ENCODE measurements at places on chromosomes 16 and 17. TPM values are rescaled to one million over a fixed set of nuclear protein-coding genes. Genes with fewer than 3 reads are reported as not detected.

Gene TSEN54
- 34.3 TPM for total RNA-seq

Gene MYH1
- total RNA-seq, result not detected

Gene BCL6B
- 0.02 TPM for total RNA-seq

Gene EMC6
- 25.3 TPM for total RNA-seq

Gene TMC8
- total RNA-seq, result 0.28 TPM

Gene ACSM2B
- not detected for total RNA-seq

Gene TBC1D28
- total RNA-seq, result 0.16 TPM

Gene HCRT
- not detected for total RNA-seq

DNA sequence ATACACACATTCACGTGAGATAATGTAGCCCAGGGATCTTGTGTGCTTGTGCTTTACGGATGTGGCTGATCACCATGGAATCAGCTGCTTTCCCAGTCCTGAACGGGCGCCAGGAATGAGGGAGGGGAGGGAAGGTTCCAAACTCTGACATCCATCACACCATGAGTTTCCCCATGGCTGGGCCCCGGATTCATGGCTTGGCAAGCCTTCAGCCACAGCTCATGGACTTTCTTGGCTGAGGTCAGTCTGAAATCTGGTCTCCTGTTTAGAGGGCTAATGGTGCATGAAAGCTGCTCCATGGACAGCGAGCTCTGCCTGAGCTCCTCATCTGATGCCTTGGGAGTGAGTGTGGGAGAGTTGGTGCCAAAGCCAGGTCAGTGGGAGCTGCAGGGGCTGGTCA lies 767.6 kb upstream of the EEF2KMT start:
- H3K4me1 ChIP-seq, result no peaks in the 10 kb centered on the region
- H3K27me3 ChIP-seq, result 0 out of 2 replicates have a peak, but pooled peaks cover 6% of the 10 kb centered on the region
- no peaks in the 10 kb centered on the region for H3K36me3 ChIP-seq
- no peak overlapping the region for H3K4me3 ChIP-seq

- H3K4me1 ChIP-seq, result peaks cover 21% of the 10 kb centered on the region
- H3K4me3 ChIP-seq, result no peak overlapping the region
- DNase-seq, result no peak
- no peak overlapping the region for H3K27ac ChIP-seq
Measured at GRCh38 chr17:6548578-6549330, 7.6 kb downstream of the PITPNM3 start.

GRCh38 chr16:17269439-17269838 lies 201.3 kb downstream of the XYLT1 start:
- H3K4me3 ChIP-seq, result no peak overlapping the region
- peaks cover 6% of the 10 kb centered on the region for H3K4me1 ChIP-seq
- H3K27ac ChIP-seq, result no peak overlapping the region
- no peaks in the 10 kb centered on the region for H3K27me3 ChIP-seq

- DNase-seq, result no peak
- no peaks in the 10 kb centered on the region for H3K27me3 ChIP-seq
- no peak overlapping the region for H3K27ac ChIP-seq
- no peaks in the 10 kb centered on the region for H3K4me1 ChIP-seq
- no peak overlapping the region for H3K4me3 ChIP-seq
Measured at GRCh38 chr16:90007015-90007414, 12.2 kb downstream of the DBNDD1 start.

DNA sequence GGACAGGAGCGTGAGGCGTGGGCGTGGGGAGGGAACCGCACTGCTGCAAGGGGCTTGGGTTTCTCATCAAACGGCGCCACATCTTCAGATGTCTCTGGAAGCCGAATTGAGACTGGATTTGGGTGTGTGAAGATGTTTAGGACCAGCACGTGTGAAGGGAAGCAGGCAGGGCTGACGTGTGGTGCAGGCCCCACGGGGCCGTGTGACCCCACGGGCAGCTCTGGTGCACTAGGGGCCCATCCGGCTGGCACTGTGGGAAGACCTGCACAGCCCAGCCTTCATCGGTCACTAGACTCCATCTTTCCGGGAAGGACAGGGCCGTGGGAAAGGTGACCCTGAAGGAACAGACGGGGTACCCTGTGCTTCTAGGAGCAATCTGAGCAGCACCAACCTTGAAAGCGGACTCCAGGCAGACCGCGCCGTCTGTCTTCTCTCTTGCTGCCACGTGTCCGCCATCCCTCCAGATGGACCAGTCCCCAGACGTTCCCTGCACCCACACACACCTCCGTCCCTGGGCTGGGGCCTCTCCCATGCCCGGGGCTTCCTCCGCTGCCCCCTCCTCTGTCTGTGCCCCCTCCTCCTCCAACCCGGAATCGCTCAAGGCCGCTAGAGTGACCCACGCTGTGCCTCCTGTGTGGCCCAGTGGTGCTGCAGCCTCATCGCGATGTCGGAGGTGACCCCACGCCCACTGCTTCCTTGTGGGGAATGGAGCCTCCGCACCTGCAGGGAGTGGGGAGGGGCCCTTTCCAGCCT lies 23.4 kb upstream of the CBFA2T3 start:
- no peaks in the 10 kb centered on the region for H3K4me1 ChIP-seq
- H3K36me3 ChIP-seq, result no peaks in the 10 kb centered on the region
- no peak overlapping the region for H3K27ac ChIP-seq

- DNase-seq, result peak; percentile 71
- no peaks in the 10 kb centered on the region for H3K4me1 ChIP-seq
- H3K4me3 ChIP-seq, result no peak overlapping the region
- H3K36me3 ChIP-seq, result no peaks in the 10 kb centered on the region
Measured at GRCh38 chr17:73657473-73658116, 13.3 kb upstream of the SDK2 start.

GRCh38 chr16:88982286-88983084 lies 5.5 kb upstream of the CBFA2T3 start:
- no peaks in the 10 kb centered on the region for H3K27me3 ChIP-seq
- H3K36me3 ChIP-seq, result no peaks in the 10 kb centered on the region
- no peak overlapping the region for H3K27ac ChIP-seq

DNA sequence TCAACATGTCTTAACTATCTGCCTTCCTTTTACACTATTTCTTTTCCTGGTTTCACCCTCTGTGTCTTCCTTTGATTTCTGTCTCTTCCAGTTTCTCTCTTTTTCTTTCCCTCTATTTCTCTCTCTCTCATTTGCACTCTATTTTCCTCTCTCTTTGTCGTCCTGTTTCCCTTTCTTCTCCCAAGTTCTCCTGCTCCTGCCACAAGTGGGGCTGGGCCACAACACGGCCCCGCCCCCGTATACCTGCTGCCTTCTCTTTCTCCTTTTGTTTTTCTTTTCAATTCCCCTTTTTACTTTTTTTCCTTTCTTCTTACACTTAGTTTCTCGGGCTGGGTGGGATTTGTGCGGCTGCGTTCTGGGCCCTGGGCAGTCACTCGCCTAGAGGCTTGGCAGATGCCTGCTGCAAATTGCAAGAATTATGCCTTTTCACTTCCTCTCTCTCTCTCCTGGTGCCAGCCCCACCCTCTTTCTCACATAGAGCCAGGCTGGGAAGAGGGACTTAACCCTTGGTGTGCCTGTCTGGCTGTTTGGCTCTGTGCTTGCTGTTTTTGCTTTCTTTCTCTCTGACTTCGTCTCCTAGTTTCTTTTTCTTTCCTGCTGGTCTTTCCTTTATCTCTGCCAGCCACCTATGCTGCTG lies 2139.4 kb downstream of the TP53TG3F start:
- DNase-seq, result no peak
- H3K4me3 ChIP-seq, result no peak overlapping the region

Data from SJCRH30 (cell line).